Right ventricle myocardium superior (tissue), 1 donor: ENCODE measurements at places on chromosomes 4 and X. TPM values are rescaled to one million over a fixed set of nuclear protein-coding genes. Genes with fewer than 3 reads are reported as not detected.

DNA sequence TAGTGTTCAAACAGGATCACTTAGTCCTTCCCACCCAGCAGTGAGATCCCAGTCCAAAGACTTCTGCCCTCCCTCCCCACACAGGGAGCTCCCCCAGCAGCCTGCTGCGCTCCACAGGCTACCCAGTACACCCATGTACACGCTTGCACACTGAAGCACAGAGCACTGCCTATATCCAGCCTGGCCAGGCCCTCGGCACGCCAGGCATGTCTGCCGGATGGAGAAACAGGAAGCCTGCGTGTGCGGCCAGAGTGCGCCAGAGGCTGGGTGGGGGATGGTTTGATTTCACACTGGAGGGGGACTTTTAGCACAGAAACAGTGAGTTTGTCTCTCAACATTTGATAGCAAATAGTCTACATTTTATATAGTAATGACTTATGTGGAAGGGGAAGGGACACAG lies 833.5 kb upstream of the IGFBP7 start:
- DNase-seq: no peak

DNA sequence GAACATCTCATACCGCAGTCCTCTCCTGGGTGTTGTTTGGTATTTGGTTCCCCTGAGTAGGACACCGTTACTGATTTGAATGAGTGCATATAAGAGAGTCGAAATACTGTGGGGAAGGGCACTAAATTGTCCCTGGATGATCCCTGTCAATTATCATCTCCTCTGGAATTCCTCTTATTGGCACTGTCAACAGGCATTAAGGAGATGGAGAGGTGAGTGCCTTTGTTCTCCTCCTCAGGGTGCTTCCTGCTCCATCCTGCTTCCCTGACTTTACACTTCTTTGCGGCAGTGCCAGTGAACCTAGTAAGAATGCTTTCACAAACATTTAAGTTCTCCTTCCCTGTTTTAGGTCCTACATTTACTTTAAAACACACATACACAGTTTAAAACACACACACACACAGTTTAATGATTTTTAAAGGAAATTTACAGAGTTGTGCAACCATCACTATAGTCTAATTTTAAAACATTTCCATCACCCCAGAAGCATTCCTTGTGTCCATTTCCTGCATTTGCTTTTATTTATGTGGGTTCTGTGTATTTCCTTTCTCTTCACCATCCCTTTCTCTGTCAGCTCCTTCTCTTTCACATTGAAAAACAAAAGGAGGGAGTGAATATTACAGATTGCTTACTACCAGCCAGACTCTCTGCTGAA lies 20.9 kb upstream of the ZRSR2 start:
- no peak for DNase-seq

GRCh38 chr4:140834839-140835495 lies 78.8 kb upstream of the TBC1D9 start:
- no peak for DNase-seq

DNA sequence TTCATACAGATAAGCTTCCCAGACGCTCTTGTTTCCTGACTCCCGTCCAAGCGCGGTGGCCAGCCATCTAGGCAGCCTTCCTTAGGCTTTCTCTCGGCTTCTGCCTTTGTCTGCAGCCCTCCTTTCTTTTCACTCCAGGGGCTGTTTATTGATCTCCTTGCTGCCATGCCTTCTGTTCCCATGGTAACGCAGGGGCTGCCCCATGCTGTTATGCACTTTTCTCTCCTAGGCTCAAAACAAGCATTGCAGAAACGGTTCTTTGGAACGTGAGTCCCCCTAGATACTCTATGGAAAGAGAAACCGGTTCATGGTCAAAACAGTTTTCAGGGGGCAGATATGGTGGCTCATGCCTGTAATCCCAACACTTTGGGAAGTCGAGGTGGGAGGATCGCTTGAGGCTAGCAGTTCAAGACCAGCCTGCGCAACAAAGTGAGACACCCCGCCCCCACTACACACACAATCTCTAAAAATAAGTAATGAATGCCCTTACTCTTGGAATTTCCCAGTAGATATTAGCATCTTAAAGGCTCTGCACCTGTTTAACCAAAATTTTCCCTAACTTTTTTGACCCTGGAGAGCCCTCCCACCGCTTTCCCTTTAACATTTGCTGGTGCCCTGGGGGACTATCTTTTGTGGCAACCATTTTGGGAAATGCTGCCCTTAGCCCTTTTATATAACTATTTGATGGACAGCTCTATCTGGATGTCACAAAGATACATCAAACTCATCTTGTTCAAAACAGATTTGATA lies 53.9 kb upstream of the ZNF157 start:
- no peak for DNase-seq

- DNase-seq: no peak
These were observed 335.7 kb upstream of the FSTL5 start for GRCh38 chr4:162499478-162499877.

- no peak for DNase-seq
These were observed 62.7 kb downstream of the ANTXR2 start for GRCh38 chr4:80010316-80010715.

- DNase-seq: no peak
These were observed 252.6 kb downstream of the CBR4 start for GRCh38 chr4:168757500-168757899.

DNA sequence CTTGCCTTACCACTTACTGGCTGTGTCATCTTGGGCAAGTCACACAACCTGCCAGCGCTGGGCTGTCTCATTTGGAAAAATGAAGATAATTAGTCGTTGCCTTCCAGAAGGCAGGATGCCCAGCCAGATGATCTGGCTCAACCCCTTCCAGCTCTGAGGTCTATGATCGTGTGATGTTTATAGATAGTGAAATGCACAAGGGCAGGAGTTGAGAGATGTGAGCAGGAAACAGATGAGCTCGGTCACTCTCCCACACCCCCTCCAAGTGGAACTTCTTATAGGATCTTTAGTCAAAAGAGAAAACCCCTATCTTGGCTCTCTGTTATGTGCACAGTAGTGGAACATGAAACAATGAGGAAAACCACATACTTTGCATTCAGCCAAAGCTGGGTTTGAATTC lies 336.8 kb upstream of the PPARGC1A start:
- no peak for DNase-seq

- DNase-seq: no peak
These were observed 43.6 kb downstream of the TIGD4 start for GRCh38 chr4:152735906-152736305.

- DNase-seq: no peak
These were observed 82.7 kb downstream of the CRMP1 start for GRCh38 chr4:5810151-5810550.

DNA sequence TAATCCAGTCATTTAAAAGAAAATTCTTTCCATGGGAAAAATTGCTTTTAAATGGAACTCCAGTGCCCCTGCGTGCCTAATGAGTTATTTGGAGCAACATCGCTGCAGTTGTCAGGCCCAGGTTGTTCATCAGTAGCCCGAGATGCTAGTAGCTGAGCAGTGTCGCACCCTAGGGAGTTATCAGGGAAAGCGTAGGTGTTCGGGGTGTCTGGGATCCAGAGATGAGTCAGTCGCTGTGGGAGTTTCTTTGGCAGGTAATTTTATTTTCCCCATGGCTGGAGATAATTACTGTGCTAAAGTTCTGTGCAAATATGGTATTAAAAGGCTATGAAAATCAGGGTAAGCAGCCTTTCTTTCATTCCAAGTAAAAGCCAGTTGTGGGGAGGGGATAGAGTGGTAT lies 49.4 kb downstream of the ANXA3 start:
- no peak for DNase-seq

GRCh38 chr4:133621628-133622027 lies 472.5 kb downstream of the PCDH10 start:
- no peak for DNase-seq

KLB gene
- 0.13 TPM for total RNA-seq

TLR8 gene
- total RNA-seq: 1.1 TPM

GCNA gene
- 2.2 TPM for total RNA-seq

UGDH gene
- total RNA-seq: 14.2 TPM

GABRG1 gene
- total RNA-seq: not detected

CENPE gene
- 0.40 TPM for total RNA-seq
